ENCODE measurements at places on chromosomes 5 and 9. TPM values are rescaled to one million over a fixed set of nuclear protein-coding genes. Genes with fewer than 3 reads are reported as not detected.
A peak's percentile ranks its signal among the peaks of the same experiment; 100 is the strongest.

Gene ANKRD31
- total RNA-seq, result not detected

Gene PRRT1B
- total RNA-seq, result 0.73 TPM

Gene MEIKIN
- total RNA-seq, result not detected

Gene UBE2D2
- 92.4 TPM for total RNA-seq

Gene MYOT
- total RNA-seq, result not detected

Gene ENC1
- total RNA-seq, result 9.9 TPM

Gene SLC4A9
- total RNA-seq, result not detected

Gene HSD17B3
- not detected for total RNA-seq

DNA sequence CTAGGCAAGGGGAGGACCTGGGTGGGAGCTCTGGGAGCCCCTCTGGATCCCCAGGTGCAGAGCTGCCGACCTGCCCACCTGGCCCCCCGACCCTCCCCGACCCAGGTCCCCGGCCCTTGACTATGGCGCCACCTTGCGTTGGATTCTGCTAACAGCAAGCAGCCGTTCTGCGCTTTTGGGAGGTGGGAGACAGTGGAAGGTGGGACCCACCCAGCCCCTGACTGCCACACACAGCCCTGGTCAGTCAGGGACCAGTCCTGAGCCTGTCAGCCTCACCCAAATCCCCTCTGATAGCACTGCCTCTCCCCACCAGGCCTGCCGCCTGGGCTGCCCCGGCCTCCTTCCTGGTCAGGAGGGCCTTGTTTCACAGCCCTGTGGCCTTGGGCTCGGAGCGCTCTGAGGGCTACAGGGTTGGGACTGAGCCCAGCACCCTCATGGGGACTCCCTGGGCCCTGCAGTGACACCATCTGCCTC is 77.9 kb downstream of the HMCN2 start:
- DNase-seq, result peak; percentile 51
- H3K27me3 ChIP-seq, result no peaks in the 10 kb centered on the region
- no peaks in the 10 kb centered on the region for H3K36me3 ChIP-seq
- no peak overlapping the region for H3K4me3 ChIP-seq

DNA sequence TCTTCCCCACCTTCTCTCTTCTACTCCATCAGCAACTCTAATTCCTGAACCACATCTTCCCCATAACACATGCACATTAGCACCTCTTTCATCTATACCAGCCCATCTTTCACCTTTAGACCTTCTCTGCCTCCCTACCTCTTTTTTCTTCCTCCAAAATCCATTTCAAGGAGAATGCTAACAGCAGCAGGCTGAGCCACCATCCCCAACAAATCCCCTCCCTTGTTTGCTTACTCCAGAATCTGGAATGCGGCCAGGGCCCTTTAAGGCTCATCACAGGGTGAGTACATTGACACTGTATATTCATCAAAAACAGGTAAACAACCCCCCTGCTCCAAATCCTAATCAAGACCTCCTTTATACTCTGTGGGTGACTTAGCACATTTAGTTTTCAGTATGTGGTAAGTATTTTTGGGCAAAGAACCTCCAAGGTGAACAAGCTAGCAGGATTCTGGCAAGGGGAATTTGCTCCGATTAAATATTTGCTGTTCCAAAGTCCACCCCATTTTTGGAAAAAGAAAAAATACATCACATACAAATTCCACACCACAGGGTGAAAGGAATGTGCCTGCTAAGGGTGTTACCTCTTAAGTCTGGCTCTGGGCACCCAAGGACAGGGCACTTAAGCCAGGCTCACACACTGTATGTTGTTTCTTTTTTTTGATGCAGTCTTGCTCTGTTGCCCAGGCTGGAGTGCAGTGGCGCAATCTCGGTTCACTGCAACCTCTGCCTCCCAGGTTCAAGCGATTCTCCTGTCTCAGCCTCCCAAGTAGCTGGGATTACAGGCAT is 71.4 kb downstream of the SERINC5 start:
- no peaks in the 10 kb centered on the region for H3K36me3 ChIP-seq
- peak overlapping the region; percentile 77 for H3K27ac ChIP-seq
- no peak overlapping the region for H3K4me3 ChIP-seq
- H3K27me3 ChIP-seq, result no peaks in the 10 kb centered on the region
- H3K4me1 ChIP-seq, result peaks cover 54% of the 10 kb centered on the region
- peak; percentile 79 for DNase-seq

- DNase-seq, result no peak
- H3K4me3 ChIP-seq, result no peak overlapping the region
- no peaks in the 10 kb centered on the region for H3K27me3 ChIP-seq
- peaks cover 31% of the 10 kb centered on the region for H3K4me1 ChIP-seq
- H3K27ac ChIP-seq, result no peak overlapping the region
Measured at GRCh38 chr9:37798677-37799076, 1.9 kb upstream of the DCAF10 start.

GRCh38 chr5:58450811-58451629 is 8.9 kb downstream of the PLK2 start:
- H3K36me3 ChIP-seq, result peaks cover 22% of the 10 kb centered on the region
- no peak overlapping the region for H3K27ac ChIP-seq
- H3K4me1 ChIP-seq, result peaks cover 1% of the 10 kb centered on the region
- H3K4me3 ChIP-seq, result no peak overlapping the region
- DNase-seq, result no peak
- H3K27me3 ChIP-seq, result no peaks in the 10 kb centered on the region

- H3K4me1 ChIP-seq, result no peaks in the 10 kb centered on the region
- no peaks in the 10 kb centered on the region for H3K36me3 ChIP-seq
- no peak for DNase-seq
- H3K4me3 ChIP-seq, result no peak overlapping the region
- no peak overlapping the region for H3K27ac ChIP-seq
Measured at GRCh38 chr5:145324767-145325479, 510.2 kb downstream of the PRELID2 start.

- no peak overlapping the region for H3K27ac ChIP-seq
- H3K36me3 ChIP-seq, result no peaks in the 10 kb centered on the region
- H3K4me3 ChIP-seq, result no peak overlapping the region
- H3K27me3 ChIP-seq, result peaks cover 14% of the 10 kb centered on the region
Measured at GRCh38 chr5:1754531-1755220, 45.0 kb downstream of the MRPL36 start.

- no peaks in the 10 kb centered on the region for H3K36me3 ChIP-seq
- no peaks in the 10 kb centered on the region for H3K27me3 ChIP-seq
- no peak overlapping the region for H3K4me3 ChIP-seq
Measured at GRCh38 chr9:18718393-18718792, 244.4 kb downstream of the ADAMTSL1 start.

DNA sequence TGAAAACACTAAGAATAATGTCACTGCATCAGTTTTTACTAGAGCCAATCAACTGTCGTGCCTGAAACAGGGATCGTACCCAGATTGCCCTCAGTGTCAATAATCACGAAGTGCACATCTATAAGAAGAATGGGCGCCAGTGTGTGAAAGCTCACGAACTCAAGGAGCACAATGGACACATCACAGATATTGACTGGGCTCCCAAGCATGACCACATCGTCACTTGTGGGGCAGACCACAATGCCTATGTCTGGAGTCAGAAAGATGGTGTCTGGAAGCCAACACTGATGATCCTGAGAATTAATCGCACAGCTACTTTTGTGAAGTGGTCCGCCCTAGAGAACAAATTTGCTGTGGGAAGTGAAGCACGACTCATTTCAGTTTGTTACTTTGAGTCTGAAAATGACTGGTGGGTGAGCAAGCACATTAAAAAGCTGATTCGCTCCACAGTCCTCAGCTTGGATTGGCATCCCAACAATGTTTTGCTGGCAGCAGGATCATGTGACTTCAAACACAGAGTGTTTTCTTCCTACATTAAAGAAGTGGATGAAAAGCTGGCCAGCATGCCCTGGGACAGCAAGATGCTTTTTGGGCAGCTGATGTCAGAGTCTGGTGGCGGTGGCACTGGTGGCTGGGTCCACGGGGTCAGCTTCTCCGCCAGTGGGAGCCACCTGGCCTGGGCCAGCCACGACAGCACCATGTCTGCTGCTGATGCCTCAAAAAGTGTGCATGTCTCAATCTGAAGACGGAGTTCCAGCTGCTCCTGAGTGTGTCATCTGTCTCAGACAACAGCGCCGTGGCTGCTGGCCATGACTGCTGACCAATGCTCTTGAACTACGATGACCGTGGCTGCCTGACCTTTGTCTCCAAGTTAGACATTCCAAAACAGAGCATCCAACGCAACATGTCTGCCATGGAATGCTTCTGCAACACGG is 32.2 kb downstream of the NSA2 start:
- no peak overlapping the region for H3K27ac ChIP-seq
- no peaks in the 10 kb centered on the region for H3K27me3 ChIP-seq
- H3K4me3 ChIP-seq, result no peak overlapping the region

DNA sequence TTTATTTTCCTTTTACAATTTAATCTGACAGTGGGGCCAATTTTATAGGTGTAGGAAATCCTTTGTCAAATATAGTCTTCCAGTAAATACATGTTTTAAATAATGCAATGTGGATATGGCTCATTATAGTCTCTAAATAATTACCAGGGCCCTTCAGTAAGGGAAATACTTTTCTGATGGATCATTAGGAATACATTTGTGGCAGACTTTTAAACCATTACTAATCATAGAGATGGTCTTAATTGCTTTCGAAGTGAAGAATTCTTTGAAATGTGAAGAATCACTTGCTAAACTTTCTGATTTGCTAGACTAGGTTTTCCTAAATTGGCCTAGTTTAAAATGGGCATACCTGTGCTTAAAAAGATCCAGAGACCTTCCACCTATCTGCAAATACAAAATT is 105.6 kb upstream of the ELL2 start:
- H3K4me1 ChIP-seq, result no peaks in the 10 kb centered on the region
- no peak overlapping the region for H3K4me3 ChIP-seq
- no peaks in the 10 kb centered on the region for H3K27me3 ChIP-seq
- DNase-seq, result no peak

GRCh38 chr5:109965634-109966033 is 275.9 kb downstream of the MAN2A1 start:
- no peak overlapping the region for H3K4me3 ChIP-seq
- no peak for DNase-seq
- no peak overlapping the region for H3K27ac ChIP-seq
- no peaks in the 10 kb centered on the region for H3K27me3 ChIP-seq
- H3K4me1 ChIP-seq, result no peaks in the 10 kb centered on the region

GRCh38 chr5:112186401-112186990 is 232.6 kb downstream of the EPB41L4A start:
- no peak overlapping the region for H3K4me3 ChIP-seq
- peak; percentile 66 for DNase-seq
- no peaks in the 10 kb centered on the region for H3K4me1 ChIP-seq

GRCh38 chr5:150561571-150562275 is 53.8 kb downstream of the NDST1 start:
- no peaks in the 10 kb centered on the region for H3K27me3 ChIP-seq
- H3K36me3 ChIP-seq, result peaks cover 4% of the 10 kb centered on the region
- no peak overlapping the region for H3K4me3 ChIP-seq
- H3K4me1 ChIP-seq, result peaks cover 14% of the 10 kb centered on the region
- H3K27ac ChIP-seq, result no peak overlapping the region
- no peak for DNase-seq

DNA sequence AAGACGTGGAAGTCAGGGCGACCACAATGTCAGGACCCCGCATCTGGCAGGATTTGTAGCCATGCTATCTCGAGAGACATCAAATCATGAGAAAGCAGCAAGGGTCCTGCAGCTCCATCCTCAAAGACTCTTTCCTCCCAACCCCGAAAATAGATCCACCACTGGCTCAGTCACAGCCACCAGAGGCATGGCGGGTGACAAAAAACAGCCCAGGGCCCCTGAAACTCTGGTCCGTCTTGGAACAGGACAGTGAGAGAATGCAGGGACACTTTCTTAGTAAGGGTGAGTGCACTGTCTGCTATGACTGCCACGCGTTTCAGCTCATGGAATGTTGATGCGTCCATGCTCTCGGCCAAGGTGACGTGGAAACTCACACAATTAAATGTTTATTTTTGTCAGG is 220.9 kb downstream of the IRX2 start:
- no peak overlapping the region for H3K27ac ChIP-seq
- no peak for DNase-seq
- no peak overlapping the region for H3K4me3 ChIP-seq
- no peaks in the 10 kb centered on the region for H3K27me3 ChIP-seq

- no peaks in the 10 kb centered on the region for H3K4me1 ChIP-seq
- H3K36me3 ChIP-seq, result no peaks in the 10 kb centered on the region
- DNase-seq, result no peak
- H3K27ac ChIP-seq, result no peak overlapping the region
Measured at GRCh38 chr5:8192840-8193239, 323.9 kb downstream of the MTRR start.

DNA sequence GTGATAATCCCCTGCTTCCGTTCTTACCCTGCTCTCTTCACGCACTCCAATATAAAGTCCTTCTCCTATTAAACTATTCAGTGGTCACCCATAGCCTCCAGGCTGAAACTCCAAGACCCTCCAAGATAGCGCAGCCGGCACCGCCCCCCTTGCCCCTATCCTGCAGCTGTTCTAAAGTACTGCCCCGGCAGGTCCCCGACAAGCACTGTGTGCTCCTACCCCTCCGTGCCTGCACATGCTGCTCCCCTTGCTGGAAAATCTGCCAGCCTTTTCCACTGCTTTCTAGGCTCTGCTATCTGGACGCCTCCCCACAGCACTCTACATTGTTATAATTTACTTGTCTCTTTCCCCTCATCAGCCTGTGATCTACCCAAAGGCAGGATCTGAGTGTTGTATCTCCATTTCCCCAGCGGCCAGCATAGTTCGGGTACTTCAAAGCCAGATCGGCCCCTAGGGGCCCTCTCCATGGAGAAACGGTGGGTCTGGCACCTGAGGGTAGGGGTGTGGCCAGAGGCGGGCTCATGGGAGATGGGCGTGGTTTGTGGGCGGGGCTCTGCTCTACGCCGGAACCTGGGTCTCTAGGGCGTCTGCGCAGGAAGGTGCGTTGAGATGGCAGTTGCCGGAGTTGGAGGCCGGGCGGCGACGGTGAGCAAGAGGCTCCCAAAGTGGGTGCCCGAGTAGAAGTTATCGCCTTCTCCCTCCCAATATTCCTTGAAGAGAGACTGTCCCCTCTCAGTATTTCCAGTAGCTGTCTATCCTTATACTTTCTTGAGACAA is 83.5 kb upstream of the RUSC2 start:
- peak; percentile 92 for DNase-seq
- H3K4me1 ChIP-seq, result no peaks in the 10 kb centered on the region
- no peaks in the 10 kb centered on the region for H3K27me3 ChIP-seq

DNA sequence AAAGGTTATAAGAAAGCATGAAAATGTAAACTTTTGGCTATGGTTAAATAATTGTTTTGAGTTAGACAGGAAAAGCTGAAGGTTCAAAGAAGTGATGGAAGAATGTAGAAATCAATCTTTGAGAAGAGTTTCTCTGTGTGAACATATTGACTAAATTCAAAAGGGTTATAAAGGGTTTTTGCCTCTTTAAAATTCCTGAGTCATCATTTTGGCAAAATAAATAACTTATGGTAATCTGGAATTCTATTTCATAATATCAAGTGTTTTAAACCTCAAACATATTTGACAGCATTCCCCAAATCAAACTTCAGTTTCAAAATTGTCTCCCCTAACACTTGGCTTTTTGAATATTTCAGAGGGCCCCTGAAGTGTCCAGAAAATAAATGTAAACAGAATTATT is 60.6 kb upstream of the SPINK5 start:
- H3K36me3 ChIP-seq, result no peaks in the 10 kb centered on the region
- H3K27me3 ChIP-seq, result no peaks in the 10 kb centered on the region
- no peak overlapping the region for H3K4me3 ChIP-seq
- H3K4me1 ChIP-seq, result no peaks in the 10 kb centered on the region
